ENCODE measurements at places on chromosomes 13 and 19.

DNA sequence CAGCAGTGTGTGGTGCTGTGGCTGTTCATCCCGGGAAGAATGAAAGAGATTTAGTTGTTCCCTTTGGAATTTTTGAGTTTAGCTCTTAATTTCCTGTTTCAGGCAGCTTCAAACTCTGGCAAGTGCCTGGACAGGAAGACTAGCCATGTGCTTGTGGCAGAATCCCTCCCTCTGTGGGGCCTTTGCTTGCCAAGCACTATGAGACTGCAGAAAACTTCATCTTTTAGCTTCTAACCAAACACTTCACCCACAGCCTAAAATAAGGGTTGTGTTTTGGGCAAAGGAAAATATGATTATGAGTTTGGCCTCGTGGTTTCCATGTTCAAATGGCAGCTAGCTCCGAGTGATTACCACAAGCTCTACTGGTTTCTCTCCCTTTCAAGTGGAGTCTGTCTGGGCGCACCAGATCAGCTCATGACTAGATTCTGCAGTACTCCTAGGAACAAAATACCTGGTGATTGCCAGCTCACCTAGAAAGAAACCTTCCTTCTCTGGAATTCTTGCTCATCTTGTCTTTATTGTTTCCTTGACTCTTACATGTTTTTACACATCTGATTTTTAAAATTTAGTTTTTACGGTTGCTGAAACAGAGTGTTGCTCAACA, 707.5 kb downstream of the SLITRK6 start:
- no peak for DNase-seq

DNA sequence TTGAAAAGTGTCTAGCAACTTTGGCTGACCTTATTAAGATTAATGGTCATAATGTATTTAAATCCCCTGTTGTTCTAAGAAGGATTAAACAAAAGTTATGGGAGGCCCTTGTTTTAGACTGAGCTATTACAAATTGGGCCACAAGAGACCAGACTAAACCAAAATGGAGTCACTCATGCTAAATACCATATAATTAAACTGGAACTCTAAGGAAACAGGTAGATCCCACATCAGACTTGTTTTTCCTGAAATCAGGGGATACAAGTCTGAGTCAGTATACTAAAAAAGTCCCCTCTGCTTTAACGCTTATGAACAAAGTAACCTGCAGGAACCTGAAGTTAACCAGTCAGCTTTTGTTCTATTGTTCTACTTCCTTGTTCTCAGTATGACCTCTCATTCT, 305.9 kb upstream of the SGCG start:
- DNase-seq, result no peak

- DNase-seq, result no peak
These were observed 59.7 kb downstream of the NAA16 start for GRCh38 chr13:41370736-41371135.

- no peak for DNase-seq
These were observed 421 bp downstream of the TNPO2 start for GRCh38 chr19:12723381-12723640.

DNA sequence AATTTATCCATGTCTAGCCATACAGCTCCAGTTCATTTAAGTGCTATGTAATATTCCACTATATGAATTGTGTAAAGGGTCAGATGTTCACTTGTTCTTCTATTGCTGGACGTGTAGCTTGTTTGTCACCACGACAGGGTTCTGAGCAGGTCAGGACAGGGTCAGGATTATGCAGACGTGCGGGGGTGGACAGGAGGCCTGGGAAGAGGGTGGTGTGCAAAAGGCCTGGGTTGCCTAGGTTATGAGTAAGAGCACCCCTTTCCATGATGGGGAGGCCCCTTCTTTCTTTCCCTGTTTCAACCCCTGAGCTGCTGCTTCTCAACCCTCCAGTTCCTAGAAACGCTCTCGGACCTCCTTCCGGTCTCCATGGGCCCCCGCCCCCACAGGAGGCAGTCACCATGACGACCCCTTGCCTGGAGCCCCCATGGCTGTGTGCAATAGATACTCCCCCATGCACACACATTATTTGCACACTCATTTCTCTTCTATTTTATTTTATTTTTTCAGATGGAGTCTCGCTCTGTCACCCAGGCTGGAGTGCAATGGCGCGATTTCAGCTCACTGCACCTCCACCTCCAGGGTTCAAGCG, 2.0 kb downstream of the EXOC3L2 start:
- no peak for DNase-seq

DNA sequence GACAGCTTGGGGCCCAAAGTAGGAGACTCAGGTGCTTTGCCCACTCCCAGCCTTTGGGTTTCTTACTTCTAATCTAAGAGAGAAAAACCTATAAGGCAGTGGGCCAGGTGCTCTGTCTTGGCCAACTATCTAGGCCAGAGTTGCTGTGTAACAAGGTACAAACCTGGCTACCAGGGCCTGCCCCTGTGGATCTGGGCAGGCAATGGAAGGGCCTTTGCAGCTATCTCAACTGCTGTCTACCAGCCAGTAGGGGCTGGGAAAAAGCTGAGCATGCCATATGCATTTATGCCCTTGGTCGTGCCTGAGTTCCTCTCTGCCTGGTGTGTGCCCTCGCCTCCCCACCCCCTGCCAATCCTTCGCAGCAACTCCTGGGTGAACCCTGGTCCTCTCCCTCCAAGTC, 16.7 kb upstream of the SERPINE3 start:
- DNase-seq, result no peak

- DNase-seq, result no peak
These were observed 423.4 kb downstream of the RFC3 start for GRCh38 chr13:34241332-34241731.

DNA sequence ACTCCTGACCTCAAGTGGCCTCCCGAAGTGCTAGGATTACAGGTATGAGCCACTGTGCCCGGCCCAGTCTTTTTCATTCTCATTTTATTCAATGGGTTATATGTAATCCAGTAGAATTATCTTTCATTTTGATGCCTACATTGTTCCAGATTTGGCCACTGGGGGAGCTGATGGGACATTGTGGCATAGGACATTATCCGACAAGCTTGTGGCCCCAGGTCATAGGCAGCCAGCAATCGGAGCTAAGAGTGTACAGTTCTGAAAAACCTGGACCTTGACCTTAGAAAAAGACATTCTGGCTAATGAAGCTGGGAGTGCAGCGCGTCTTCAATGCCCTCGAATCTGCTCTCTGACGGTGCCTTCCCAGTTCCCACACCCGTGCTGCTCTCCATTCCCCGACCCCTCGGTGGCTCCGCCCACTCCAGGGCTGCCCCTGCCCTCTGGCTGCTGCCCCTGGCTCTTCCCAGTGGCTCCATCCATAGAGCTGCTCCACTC, 108.7 kb downstream of the TEX29 start:
- DNase-seq, result no peak

DNA sequence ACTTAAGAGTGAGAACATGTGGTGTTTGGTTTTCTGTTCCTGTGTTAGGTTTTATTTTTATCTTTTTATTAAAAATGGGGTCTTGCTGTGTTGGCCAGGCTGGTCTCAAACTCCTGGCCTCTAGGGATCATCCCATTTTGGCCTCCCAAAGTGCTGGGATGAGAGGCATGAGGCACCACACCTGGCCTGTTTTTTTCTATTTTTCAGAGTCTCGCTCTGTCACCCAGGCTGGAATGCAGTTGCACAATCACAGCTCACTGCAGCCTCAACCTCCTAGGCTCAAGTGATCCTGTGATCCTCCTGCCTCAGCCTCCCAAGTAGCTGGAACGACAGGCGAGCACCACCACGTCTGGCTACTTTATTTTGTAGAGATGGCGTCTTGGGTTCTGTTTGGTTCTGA, 7.6 kb downstream of the ZNF574 start:
- no peak for DNase-seq

DNA sequence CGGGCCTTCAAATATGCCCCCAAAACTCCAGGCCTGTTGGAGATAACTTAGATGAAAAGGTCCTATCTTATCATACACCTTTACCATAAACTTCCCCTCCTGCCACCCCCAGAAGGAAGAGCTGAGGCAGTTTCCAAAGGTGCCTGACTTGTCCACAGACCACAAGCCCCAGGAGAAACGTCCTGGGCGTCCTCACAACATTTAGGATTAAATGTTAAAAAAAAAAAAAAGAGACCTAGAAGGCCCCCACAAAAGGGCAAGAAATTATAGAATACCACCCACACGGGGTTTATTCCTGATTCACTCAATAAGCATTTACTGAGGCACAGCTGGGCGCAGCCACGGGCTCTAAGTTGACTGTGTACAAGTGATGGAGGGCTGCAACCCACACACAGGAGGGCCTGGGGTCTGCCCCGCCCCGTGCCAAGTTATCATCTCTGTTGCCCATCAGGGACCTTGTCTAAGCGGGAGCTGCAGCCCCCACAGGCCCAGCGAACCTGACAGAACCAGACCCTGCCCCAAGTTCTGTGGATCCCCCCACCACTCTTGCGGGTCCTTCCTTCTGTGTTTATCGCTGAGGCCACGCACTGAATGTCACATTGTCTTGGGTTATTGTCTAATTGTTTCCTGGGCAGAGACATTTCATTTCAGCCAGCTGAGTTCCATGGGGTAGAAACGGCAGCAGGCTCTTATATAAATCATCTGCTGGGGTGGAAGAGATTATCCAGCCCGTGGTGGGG, 83.0 kb upstream of the TM9SF2 start:
- no peak for DNase-seq

GRCh38 chr19:35285095-35285449, 2.7 kb downstream of the HAMP start:
- DNase-seq, result no peak

DNA sequence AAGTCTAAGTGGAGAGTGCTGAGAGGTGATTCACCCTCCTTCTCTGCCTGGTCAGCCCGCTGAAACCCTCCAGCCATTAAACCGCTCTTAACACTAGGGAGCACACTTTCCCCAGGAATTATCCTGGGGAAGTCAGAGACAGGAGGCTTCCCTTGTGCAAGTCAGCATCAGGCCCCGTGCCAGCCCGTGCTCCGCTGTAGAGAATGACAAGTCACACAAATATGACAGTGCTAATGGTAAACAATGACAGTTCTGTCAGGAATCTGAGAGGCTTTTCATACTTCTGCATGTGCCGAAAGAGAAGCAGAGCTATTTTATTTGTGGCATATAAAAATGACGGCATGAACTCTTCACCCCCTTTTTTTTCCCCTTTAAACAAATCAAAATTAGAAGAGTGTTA, 816.9 kb upstream of the SLC10A2 start:
- DNase-seq, result no peak

GRCh38 chr13:86476656-86477055, 677.4 kb upstream of the SLITRK6 start:
- no peak for DNase-seq

DNA sequence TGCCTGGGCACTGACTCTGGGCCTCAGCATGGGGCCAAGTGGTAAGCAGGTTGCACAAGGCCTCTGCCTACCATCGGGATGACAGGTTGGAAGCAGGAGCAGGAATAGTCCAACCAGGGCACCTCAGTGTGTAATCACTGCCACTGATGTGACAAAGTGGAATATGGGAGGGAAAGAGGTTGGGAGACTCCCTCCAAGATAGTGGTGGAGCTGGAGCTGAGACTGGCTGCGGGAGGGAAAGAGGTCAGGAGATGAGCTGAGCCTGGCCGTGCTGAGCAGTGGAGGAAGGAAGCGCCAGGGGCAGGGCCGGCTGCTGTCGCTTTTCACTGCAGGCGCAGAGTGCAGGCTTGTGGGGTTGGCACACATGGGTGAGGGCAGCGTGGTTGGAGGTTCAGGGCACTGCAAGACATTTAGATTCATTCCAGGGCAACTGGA, 6.8 kb downstream of the UPF3A start:
- no peak for DNase-seq

DNA sequence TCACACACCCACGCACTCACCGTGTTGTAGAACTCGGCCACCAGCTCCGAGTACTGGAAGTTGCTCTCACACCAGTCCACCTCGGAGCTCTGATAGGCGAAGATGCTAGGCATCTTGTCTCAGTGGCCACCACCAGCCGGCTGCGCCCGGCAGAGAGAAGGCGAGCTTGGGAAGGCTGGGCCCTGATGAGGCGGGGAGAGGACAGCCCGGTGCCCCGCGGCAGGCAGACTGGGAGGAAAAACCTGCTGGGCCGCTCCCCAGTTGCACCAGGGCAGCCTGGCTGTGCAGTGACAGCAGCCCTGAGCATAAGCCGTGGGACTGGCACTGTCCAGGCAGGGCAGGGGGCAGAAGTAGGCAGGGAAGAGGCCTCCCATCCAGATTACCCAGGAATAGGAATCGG, at the start of gene ACER1:
Gene ACER1, minus strand, starts transcription at position 174 of the 400 bp plus-strand sequence. Its CDS starts 61 bp downstream, at position 113.
- no peak for DNase-seq

- no peak for DNase-seq
These were observed 87.3 kb downstream of the COL4A2 start for GRCh38 chr13:110394371-110394841.

GRCh38 chr13:66974174-66974573, 256.0 kb downstream of the PCDH9 start:
- DNase-seq, result no peak

GRCh38 chr19:7661744-7662538, 6.9 kb upstream of the RETN start:
- no peak for DNase-seq

DNA sequence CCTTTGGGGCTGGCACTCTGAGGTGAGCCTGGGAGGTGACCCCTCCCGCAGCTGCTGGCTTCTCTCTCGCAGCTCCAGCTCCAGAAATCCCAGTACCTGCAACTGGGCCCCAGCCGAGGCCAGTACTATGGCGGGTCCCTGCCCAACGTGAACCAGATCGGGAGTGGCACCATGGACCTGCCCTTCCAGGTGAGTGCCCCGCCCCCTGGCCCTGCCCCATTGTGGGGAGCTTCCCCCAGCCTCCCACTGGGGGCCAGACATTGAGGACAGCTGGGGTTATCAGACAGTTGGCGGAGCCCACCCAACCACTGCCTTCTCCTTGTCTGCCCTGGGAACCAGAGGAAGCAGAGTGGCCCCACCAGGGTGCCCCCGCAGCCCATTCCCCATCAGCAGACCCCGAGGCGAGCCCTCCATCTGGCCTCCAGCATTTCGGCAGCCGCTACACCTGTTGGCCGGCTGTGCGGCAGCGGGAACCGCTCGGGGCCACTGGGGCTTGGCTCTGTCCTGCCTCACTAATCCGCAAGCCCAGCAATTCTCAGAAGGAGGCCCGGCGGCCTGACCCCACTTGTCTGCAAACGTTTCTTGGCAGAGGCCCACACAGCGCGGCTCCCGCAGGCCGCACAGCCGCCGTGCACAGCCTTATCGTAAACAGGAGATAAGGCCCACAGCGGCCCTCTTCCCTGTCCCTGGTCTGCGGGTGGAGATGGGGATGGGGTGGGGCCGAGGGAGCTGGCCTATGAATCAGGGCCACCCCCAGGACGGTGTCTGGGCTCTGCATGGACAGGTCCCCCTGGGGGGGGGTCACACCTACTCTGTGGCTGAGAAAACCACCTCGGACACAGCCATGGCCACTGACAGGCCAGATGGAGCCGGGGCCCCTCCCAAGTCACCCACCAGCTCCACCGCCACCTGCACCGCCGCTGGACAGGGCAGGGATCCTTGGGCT, 48.0 kb downstream of the COMP start:
- no peak for DNase-seq

- no peak for DNase-seq
These were observed 33.9 kb downstream of the KL start for GRCh38 chr13:33050161-33050560.

- DNase-seq, result no peak
These were observed 37.5 kb upstream of the CEACAM20 start for GRCh38 chr19:44566984-44567383.

- no peak for DNase-seq
These were observed 334.2 kb upstream of the SGCG start for GRCh38 chr13:22846551-22846950.

Measured in activated T-helper 1 cell treated with Interleukin-2 at 50 U/mL for 16 hours (primary cell).